ENCODE measurements at places on chromosomes 3 and 15.

GRCh38 chr3:81198756-81199155 lies 562.7 kb downstream of the GBE1 start:
- no peak for DNase-seq

- DNase-seq, result no peak
Observed at GRCh38 chr3:79032686-79033318, 735.0 kb downstream of the ROBO1 start.

DNA sequence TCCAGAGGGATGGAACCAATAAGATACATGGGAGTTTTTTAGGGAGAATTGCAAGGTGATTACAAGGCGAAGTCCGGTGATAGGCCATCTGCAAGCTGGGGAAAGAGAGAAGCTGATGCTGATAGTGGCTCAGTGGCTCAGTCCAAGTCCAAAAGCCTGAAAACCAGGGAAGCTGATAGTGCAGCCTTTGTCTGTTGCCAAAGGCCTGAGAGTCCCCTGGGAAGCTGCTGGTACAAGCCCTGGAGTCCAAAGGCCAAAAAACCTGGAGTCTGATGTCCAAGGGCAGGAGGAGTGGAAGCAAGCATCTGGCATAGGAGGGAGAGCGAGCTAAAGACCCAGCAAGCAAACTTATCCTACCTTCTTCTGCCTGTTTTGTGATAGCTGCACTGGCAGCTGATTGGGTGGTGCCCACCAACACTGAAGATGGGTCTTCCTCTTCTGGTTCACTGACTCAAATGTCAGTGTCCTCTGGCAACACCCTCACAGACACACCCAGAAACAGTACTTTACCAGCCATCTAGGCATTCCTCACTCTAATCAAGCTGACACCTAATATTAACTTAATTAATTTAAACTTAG lies 16.7 kb downstream of the TFG start:
- no peak for DNase-seq

DNA sequence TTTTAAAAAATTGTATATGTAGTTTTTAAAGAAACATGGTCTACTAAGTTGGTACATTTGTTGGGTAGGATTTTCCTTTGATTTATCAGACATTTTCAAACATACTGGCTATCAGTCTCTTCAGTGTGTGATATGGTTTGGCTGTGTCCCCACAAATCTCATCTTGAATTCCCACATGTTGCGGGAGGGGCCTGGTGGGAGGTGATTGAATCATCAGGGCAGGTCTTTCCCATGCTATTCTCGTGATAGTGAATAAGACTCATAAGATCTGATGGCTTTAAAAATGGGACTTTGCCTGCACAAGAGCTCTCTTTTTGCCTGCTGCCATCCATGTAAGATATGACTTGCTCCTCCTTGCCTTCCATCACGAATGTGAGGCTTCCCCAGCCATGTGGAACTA lies 121.9 kb downstream of the ABI3BP start:
- DNase-seq, result no peak

- peak; percentile 90 for DNase-seq
Observed at GRCh38 chr3:15859507-15860013, 61.8 kb upstream of the ANKRD28 start.

GRCh38 chr15:101121511-101122090 lies 130.2 kb downstream of the CHSY1 start:
- peak; percentile 81 for DNase-seq

DNA sequence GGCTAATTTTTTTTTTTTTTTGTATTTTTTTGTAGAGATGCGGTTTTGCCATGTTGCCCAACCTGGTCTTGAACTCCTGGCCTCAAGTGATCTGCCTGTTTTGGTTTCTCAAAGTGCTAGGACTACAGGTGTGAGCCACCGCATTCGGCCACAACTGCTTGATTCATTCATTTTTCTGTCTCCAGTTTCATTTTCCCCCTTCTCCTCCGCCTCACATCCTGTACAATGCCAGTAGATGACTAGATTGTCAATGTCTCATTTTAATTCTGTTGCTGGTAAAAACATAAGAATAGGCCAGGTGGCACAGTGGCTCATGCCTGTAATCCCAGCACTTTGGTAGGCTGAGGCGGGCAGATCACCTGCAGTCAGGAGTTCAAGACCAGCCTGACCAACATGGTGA lies 12.0 kb upstream of the ZNF592 start:
- peak; percentile 75 for DNase-seq

DNA sequence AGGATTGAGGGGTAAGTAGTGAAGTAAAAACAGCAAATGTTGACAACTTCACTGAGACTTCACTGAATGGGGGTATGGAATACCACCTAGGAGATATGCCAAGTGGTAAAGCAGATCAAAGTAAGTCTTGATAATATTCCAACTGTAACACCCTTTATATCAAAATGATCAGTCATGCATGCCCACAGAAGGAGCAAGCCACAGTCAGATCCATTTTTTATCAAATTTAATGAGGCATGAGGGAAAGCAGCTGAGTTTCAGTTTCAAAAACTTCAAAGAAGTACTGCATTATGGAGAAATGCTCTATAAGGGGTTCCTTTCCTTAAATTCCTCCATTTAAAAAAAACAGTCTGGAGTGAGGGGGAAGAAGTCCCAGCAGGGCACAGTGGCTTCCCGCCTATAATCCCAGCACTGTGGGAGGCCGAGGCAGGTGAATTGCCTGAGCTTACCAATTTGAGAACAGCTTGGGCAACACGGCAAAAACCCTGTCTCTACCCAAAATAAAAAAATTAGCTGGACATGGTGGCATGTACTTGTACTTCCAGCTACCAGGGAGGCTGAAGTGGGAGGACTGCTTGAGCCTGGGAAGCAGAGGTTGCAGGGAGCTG lies 56.9 kb downstream of the TJP1 start:
- no peak for DNase-seq

DNA sequence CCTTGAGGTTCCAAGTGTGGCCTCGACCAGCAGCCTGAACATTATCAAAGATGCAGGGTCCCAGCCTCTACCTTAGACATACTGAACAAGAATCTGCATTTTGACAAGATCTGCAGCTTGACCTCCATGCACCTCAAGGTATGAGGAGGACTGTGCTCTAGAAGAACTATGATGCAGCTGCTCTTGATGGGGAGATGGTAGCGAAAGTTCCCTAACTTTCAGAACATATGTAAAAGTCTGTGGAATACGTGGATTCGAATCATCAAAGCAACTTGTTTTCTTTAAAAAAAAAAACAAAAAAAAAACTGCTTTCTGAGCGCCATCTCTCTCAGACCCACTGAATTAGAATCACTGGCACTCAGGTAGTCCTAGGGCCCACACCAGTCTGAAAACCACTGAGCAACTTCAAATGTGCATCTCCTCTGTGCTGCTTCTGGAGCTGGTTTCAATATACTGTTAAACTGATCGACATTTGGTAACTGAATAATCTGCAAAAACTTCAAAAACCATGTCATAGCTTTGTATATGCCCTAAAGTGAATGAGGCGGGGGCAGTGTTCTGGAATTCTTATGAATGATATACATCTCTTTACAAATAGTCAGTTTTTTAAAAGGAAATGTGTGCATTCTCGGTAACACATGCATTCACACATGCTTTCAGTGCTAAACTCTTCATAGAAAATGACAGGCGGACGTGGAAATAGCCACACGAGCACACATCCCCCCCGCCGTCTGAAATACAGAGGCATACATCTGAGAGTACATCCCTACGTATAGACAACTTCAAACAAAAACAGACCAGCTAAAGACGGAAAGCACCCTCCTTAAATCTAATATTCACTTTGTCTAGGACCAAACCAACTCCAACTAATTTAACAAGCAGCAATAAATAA lies 128.8 kb downstream of the FOXP1 start:
- DNase-seq, result no peak

GRCh38 chr3:56980798-56981390 lies 79.6 kb upstream of the SPATA12 start:
- no peak for DNase-seq

GRCh38 chr15:57358571-57358970 lies 17.7 kb upstream of the CGNL1 start:
- DNase-seq, result no peak
